ENCODE measurements at places on chromosomes 2 and 18.

GRCh38 chr2:79547568-79547967, 34.7 kb downstream of the CTNNA2 start:
- DNase-seq: no peak

GRCh38 chr2:71617266-71617665, 163.9 kb downstream of the DYSF start:
- DNase-seq: no peak

- DNase-seq: no peak
Measured at GRCh38 chr18:23198217-23198845, 63.0 kb downstream of the CABLES1 start.

- DNase-seq: no peak
Measured at GRCh38 chr2:95052307-95052706, 26.8 kb downstream of the MAL start.

- DNase-seq: peak; percentile 43
Measured at GRCh38 chr2:7014174-7014640, 97.0 kb downstream of the RNF144A start.

DNA sequence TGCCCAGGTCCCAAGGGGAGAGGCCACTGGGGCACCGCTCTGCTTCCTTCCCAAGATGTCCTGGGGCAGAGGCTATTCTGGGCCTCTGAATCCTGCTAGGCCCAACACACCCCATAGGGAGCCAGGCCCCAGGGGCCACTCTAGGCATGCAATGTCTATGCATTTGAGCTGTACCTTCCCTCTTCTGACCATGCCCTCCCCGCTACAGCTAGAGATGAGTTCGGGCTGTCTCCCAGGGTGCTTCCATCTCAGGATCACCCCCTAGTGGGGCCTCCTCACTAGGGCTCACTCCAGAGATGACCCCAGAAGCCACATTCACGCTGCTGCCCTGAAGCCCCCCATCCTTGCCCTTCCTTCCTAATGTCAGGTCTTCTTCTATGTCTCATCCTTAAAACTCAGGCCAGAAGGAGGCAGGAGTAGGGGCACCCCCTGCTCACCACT, 54.4 kb downstream of the TNS1 start:
- no peak for DNase-seq

- DNase-seq: no peak
Measured at GRCh38 chr2:199228887-199229819, 228.6 kb downstream of the SATB2 start.

- peak; percentile 34 for DNase-seq
Measured at GRCh38 chr2:172674034-172674967, 61.3 kb upstream of the RAPGEF4 start.

- DNase-seq: no peak
Measured at GRCh38 chr2:44579837-44580230, 218.1 kb downstream of the CAMKMT start.

GRCh38 chr18:51211552-51211951, 14.1 kb upstream of the MEX3C start:
- peak; percentile 100 for DNase-seq

DNA sequence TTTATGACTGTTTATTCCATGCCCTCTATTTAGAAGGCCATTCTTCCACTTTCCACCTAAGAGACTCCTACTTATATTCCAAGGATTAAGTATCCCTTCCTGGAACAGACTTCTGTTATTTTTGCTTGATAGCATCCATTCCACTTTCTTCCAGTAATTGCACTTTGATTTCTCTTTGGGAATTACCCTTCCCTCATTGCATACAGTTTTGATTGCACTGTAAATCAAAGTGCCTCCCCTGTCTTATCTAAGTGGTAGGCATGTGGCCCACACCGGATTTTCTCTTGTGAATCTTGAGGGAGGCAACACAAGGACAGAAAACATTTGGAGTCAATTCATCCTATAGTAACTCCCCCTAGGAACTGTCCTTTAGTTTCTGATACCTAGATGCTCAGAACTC, 120.4 kb downstream of the PDE11A start:
- no peak for DNase-seq

DNA sequence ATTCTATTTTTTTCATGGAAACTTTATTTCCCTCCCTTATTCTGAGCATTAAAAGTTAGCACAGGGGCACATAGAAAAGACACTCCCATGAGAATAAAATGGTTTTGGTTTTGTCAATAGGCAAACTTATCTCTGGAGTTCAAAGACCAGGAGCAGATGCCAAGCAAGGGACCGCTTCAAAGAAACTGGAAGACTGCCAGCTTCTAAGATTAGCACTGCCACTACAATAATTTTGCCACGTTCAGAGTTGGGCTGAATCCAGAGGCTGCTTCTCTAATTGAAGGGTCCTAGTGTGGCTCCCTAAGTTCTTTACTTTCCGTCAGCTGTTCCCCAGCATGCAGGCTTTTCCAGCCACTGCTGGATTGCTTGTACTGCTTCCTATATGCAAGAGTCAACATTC, 681.0 kb upstream of the GCFC2 start:
- DNase-seq: no peak

GRCh38 chr2:213016166-213016983, 135.0 kb downstream of the IKZF2 start:
- no peak for DNase-seq

GRCh38 chr18:5627776-5628511, 84.1 kb upstream of the EPB41L3 start:
- DNase-seq: no peak

GRCh38 chr2:113851640-113852039, 38.2 kb upstream of the ACTR3 start:
- peak; percentile 72 for DNase-seq

DNA sequence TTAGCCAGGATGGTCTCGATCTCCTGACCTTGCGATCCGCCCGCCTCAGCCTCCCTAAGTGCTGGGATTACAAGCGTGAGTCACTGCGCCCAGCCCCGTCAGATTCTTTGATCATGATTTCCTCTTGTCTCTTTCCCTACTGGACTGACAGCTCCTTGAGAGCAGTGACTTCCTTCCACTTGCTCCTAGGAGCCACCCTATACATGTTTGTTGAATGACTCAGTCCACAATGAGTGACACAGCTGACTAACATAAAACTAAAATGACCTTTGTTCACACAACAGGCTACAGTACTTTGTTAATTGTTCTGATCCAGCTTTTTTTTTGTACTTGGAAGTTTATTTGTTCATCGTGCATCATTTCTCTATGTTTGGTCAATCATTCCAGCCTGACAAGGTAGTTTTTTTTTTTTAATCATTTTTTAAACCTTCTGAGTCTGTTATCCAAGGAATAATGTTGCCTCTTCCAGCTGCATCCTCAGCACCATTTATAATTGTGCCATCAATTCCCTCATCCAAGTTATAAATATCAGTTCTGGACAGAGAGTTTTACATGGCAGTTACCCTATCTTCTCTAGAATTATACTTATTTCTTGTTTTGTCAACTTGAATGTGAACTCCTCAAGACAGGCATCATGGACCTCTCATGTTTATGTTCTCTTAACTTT, 42.9 kb upstream of the TUBA3E start:
- no peak for DNase-seq

DNA sequence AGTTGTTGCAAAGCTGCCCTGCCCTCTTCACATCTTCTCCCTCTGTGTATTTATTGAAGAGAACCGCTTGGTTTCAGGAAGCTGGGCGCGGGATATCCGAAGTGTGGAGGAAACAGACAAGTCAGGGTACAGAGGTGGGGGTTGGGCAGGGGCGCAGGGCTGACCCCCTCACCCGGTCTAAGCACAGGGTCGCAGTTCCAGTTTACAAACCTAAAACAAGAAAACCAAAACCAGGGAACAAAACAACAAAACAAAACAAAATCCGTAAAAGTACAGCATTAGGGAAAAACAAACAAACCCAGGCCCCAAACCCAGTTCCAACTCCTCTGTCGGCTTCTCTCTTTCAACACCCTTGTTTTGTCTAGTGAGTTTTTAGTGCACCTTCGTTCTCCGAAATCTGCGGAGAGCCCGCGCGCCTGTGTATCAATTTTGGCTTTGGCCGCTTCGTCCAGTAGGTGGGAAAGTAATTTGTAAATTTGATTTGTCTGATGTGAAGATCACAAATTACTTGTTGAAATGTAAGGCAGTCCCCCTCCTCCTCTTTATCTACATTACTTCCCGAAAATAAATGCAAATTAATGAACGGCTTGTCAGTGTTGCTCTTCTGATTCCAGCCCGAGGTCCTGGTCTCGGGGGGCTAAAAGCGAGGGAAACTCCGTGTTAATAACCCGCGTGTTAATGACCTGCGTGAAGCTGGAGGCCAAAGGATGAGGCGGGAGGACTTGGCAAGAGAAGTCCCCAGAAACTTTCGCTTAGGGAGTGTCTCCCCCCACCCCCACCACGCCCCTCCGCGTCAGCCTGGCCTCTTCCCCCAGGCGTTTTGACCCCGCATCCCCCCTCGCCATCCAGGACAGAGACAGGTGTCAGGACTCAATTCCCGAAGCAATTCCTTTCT, 6.9 kb downstream of the OTX1 start:
- no peak for DNase-seq

GRCh38 chr2:68357605-68358337, 7.3 kb upstream of the PLEK start:
- peak; percentile 64 for DNase-seq

DNA sequence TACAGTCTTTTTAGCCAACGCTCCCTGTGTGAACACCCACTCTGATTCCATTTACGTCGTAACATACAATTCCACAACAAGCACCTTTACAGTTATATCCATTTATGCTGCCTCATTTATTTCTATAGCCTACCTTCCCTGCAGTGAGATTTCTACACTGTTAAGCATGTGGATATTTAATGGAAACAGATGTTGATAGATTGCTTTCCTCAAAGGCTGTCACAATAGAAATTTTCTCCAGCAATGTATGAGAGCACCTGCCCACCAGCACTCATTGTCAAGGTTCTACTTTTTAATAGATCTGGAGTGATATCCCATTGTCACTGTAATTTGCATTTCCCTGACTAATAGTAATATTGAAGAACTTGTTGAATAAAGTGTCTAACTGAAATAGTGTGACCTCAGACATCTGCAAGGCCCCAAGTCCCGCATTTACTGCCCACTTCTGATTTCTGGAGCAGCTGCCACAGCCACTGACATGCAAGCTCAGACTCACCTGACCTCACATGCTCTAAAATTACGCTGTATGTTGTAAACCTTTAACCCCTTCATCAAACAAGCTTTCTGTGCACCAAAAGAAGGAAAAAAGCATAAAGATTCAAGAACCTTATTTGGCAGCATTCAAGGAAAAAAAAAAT, 295.1 kb downstream of the CNTNAP5 start:
- DNase-seq: no peak

- DNase-seq: no peak
Measured at GRCh38 chr18:35508746-35509338, 11.1 kb upstream of the INO80C start.

DNA sequence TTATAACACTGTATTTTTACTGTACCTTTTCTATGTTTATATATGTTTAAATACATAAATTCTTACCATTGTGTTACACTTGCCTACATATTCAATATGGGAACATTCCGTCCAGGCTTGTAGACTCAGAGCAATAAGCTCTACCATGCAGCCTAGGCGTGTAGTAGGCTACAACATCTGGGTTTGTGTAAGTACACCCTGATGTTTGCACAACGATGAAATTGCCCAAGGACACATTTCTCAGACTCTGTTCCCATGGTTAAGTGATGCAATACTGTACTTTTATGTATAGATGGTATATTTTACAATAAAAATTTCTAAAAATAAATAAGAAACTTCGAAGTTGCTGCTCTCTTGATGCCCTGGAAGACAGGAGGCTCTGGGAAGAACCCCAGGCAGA, 38.4 kb downstream of the YPEL5 start:
- peak; percentile 89 for DNase-seq

- no peak for DNase-seq
Measured at GRCh38 chr2:9306911-9307310, 100.3 kb downstream of the ASAP2 start.

DNA sequence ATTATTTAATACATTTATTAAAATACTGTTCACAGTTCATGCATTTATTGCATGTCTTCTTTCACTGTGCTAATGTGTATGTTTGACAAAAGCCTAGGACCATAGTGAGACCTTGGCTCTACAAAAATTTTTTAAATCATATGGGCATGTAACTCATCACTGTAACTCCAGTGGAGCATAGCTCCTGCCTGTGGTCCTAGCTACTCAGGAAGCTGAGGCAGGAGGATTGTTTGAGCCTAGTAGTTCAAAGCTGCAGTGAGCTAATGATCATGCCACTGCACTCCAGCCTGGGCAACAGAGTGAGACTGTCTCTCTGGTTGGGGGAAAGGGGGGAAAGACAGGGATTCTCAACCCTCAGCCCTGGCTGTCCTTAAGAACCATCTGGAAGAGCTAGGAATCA, 137.8 kb downstream of the PRKCE start:
- no peak for DNase-seq

DNA sequence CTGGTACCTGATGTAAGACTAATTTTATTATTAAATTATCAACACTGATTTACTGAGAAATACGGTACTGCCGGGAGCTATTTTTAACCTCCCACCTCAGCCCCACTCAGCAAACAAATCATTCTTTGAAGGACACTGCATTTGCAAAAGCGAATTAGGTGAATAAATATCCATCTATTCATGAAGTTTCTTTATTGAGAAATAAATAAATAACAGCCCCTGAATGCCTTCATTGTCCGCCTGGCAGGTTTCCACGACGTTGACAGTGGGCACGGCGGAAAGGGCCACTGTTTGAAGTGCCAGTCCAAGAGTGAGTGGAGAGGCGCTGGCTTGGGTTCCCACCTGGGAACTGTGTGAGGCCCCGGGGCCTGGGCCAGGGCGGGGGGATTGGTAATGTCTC, 15.7 kb downstream of the C1QL2 start:
- DNase-seq: no peak

DNA sequence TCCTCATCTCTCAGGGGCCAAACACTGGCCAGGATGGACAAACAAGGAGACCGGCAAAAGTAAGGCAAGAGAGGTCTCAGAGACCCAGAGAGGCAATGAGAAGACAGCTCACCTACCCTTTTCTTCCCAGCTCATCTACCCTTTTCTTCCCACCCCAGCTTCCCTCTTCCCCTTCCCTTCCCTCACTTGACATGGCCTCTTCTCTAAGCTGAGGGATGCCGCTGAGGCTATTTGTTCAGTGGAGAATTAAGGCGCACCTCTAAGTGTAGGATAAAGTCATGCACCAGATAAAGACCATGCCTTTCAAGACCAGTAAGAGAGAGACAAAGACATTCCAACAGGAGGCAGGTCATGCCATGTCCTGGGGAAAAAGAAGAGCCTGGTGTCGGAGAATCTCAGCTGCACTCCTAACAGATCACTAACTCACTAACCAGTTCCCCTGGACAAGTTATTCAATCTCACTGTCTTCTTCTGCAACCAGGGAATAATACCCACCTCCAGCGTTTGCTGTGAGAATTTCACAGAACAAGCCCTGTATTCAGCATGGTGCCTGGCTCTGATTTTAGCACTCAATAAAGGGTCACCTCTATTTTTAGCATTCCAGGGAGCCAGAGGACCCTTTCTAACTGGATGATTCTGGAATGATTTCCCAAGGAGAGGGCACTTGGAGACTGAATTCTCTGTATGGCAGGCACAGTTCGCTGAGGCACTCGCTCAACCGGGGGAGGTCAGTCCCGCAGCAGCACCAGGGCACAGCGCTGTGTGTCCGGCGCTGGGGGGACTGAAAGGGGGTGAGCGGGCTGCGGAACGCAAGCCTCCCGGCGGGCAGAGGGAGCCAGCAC, 3.0 kb upstream of the FOSL2 start:
- DNase-seq: no peak

GRCh38 chr2:71174207-71174606, 43.8 kb downstream of the MPHOSPH10 start:
- no peak for DNase-seq

- DNase-seq: peak; percentile 6
Measured at GRCh38 chr2:88187927-88188326, 17.8 kb downstream of the THNSL2 start.
